Kasumi-1 (cell line): ENCODE measurements at places on chromosomes 16 and 17.

DNA sequence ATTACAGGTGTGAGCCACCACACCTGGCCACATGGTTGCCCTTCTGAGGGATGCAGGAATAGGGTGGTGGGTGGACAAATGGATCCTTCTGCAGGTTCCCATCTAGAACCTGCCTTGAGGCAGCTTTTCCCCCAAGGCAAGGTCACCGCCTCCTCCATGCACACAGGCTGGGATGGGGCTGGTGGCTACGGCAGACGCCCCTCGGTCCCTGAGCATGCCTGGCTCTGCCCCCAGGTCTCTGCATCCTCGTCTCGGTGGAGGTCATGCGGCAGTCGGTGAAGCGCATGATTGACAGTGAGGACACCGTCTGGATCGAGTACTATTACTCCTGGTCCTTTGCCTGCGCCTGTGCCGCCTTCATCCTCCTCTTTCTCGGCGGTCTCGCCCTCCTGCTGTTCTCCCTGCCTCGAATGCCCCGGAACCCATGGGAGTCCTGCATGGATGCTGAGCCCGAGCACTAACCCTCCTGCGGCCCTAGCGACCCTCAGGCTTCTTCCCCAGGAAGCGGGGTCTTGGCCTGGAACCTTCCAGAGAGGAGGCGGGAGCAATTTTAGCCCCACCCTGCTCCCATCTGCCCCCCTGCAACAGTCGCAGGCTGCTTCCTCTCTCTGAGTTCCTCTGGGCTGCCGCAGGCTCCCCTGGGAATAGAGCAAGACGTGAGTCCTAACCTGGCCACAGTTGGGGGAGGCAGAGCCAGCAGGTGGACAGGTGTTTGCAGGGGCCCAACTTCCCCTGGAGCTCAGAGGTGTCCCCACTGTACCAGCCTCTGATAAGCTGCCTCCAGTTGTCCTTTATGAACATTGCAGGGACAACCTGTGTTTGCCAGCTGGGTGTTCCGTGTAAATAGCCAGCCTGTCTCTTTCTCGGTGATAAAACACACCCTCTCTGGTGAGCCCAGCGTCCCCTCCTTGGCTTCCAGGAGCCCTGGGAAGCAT, 11.7 kb downstream of the CACNG1 start:
- no peak for DNase-seq

DNA sequence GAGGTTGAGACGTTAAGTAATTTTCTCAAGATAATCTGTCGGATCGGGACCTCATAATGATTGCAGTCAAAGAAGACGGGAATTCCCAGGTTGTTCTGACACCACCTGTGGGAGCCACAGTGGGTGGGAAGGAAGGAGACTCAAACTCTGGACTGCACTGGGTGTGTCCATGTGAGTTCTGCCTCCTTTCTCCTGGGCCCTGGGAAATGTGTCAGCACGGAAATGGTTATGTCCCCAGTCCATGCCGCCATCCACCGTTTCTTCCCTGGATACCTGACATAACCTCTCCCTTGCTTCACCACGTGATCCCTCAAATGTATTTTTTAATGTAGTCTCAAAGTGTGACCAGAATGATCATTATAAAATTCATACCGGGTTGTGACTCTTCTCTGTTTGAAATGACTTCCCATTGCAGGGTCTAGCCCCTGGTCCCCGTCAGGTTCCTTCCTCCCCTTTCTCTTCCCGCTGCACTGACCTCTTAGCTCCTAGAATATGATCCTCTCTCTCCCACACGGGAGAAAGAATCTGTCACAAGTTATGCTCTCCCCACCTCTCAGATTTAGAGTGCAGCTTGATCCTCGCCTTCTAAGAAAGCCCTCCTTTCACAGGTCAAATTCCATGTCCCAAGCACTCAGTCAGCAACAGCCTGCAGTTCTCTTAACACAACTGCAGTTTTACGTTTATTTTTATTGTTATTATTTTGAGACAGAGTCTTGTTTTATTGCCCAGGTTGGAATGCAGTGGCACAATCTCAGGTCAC, 820.0 kb upstream of the EEF2KMT start:
- no peak for DNase-seq

DNA sequence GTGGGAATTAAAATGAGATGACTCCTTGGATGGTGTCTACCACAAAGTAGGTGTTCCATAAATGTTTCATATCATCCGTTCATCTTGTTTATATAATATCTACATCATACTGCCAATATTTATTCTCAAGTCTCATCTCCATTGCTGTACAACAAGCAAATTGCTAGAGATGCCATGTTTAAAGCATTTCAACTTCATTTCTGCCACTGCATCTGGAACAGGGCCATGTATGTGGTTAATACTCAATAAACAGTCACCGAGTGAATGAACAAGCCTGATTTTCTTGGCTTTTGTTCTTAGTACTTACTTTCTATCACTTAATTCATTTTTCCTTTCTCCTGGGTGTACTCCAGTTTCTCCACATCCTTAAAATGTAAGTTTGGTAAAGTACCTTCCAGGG, 107.6 kb downstream of the KCNJ2 start:
- no peak for DNase-seq

DNA sequence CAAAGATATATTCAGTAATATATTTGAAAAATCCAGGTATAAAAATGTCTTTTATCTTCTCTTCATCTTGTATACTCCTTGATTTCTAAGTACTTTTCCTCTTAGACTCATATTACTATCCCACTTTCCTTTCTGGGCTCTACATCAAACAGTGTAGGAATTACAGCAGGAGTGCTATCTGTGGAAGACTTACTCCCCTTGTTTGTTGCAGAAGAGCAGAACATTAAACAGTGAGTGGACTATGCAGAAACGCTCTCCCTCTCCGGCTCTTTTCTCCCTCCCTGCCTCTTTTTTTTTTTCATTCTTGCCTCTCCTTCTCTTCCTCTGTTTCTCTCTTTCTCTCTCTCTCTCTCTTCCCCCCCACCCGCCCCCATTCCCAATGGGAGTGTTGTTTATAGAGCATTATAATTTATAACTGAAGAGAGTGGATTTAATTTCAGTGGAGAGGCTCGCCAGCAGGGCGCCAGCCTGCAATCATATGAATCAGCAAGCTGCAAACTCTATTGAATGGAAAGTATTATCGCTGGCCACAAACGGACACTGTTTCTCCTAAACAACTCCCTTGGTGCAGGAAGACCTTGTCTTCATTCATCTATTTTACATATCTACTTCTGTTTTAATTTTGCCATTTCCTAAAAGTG, 242.3 kb upstream of the TBX2 start:
- no peak for DNase-seq

DNA sequence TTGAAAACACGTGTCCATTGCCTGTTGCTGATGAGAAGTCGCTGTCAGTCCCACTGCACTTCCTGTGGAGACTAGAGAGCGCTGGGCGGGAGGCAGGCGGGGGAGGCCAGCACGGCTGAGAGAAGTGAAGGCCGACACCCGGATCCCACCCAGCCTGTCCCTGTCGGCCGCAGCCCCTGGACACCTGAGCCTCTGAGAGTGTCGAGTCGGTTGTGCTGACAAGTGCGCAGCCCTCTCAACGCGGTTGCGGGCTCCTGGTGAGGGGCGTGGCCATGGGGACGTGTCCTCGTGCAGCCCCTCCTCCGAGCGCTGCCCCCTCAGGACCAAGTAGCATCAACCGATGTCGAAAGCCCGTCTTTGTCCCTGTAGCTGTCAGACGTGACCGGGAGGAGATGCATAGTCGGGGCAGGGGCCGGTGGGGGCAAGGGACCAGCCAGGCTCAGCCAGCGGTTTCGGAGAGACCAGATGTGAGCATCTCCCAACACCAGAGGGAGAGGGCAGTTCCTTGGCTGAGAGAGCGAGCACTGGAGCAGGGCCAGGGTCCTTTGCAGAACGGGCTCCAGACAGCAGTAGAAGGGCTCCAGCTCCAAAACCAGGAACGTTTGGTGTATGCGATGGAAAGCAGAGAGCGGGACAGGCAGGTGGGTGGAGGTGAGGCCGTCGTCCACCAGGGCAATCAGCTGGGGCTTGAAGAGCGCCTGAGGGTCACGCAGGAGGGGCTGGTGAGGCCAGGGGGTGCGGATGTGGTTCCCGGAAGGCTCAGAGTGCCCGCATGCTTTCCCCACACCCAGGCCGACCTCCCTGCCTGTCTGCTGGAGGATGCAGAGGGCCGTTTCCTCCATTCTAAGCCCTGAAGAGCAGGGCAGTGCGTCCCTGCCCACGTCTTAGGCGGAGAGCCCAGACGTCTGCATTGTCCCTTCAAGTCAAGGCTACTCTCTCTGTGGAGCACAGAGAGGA, 43.3 kb upstream of the CHMP6 start:
- DNase-seq = no peak

DNA sequence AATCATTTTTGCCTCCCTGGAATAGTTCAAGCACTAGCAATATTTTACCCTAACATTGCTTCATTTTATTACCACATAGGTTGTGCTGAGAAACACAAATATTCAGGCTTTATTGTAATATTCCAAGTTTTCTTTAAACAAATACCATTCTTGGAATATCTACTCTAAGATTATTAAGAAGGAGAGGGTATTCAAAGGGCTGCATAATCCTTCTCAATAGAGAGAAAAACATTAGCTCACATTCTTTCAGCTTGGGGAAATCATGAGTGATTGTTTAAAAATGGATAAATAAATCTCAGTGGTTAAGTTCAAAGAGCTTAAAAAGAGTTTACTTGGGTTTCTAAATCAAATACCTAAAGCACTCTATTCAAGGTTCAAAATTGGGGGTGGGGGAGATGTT, 111.9 kb upstream of the CORO6 start:
- no peak for DNase-seq

DNA sequence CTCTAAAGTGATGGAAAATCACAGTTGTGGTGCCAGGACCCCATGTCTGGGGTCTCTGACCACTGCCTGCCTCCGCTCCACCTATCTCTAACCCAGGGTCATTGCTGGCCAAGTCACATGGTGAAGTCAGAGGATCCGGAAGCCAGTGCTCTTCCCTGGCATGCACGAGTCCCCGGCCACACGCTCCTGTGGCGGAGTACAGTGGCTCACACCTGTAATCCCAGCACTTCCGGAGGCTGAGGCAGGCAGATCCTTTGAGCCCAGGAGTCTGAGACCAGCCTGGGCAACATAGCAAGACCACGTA, 21.5 kb upstream of the RBFOX3 start:
- DNase-seq = no peak

DNA sequence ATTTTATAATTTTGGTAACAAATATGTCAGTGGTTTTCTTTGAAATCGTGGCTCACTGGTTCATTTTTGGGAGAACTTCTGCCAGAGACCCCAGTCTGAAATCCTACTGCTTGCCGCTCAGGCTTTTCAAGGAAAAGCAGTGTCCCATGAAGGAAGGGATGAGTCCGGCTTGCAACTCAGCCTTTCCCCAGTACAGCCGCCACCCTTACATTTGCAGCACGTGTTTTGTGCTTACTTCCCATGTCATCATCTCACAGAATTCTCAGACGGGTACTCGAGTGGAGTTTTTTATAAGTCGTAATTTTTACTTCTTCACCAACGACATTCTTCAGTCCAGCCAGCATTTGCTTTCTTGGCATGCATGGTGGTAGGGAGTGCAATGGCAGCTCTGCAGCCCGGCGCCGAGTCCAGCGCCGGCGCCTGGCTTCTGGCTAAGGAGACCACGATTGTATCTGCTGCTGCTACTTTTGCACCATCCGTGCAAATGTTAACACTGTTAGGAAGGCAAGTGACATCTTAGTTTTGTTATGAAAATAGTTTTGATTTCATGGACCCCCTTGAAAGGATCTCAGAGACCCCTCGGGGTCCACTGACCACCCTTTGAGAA, 111.0 kb downstream of the AMFR start:
- no peak for DNase-seq
